ENCODE measurements at places on chromosomes 7 and 10.

DNA sequence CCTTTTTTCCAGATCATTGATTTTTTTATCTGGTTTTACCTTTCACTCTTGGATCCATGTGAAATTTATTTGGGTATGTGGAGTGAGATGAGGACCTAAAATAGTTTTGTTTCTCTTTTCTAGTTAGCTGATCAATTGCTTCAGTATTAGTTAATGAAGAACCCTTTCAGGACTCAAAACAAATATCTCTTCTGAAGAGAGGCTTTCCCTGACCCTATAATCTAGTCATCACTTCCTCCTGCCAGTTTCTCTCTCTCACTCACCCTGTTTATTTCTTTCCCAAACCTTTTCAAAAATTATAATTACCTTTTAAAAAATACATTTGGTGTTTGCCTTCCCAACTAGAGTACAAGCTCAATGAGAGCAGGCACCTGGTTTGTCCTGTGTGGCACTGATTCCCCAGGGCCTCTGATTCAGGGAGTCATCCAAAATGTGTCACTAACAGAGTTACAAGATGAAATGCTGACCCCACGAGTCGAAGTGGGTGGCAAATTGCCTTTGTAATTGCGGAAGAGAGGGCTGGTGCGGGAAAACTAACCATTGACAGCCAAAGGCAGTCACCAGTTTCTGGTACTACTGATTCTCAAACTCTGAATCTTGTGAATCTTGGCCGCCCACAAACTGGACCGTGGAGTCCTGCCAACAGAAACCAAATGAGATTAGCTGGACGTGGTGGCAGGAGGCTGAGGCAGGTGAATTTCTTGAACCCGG, 2.4 kb downstream of the TMEM140 start:
- DNase-seq = no peak

DNA sequence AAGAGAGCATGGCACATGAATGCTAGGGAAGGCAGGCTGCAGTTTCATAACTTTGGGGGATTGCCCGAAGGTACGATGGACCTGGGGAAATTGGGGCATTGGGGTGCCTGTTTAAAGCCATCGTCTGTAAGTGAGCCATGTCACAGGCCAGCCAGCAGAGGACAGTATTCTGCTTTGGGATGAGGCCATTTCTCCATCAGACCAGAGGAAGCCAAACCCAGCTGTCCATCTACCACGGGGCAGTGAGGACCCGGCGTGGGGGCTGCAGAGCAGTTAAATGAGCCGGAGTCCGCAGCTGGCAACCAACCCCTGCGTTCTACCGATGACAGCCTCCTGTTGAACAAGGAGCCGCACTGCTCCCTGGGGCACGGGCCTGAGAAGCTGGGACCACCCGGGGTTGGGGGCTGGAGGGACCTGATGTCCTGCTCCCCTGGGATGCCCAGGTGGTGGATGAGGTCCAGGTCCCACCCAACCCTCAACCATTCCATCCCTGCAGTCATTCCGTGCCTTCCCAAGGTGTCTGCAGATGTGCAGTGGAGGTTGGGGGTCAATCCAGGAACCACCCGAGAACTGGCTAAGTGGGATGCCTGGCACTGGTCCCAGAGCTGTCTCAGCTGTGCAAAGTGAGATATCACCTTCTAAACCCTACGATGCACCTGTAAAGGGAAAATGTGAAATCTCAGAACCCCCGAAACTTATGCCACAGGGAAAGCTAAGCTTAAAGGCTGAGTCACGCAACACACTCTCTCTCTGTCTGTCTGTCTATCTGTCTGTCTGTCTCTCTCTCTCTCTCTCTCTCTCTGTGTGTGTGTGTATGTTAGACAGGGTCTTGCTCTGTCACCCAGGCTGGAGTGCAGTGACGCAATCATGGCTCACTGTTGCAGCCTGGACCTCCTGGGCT, 12.1 kb upstream of the RHBDD2 start:
- no peak for DNase-seq

DNA sequence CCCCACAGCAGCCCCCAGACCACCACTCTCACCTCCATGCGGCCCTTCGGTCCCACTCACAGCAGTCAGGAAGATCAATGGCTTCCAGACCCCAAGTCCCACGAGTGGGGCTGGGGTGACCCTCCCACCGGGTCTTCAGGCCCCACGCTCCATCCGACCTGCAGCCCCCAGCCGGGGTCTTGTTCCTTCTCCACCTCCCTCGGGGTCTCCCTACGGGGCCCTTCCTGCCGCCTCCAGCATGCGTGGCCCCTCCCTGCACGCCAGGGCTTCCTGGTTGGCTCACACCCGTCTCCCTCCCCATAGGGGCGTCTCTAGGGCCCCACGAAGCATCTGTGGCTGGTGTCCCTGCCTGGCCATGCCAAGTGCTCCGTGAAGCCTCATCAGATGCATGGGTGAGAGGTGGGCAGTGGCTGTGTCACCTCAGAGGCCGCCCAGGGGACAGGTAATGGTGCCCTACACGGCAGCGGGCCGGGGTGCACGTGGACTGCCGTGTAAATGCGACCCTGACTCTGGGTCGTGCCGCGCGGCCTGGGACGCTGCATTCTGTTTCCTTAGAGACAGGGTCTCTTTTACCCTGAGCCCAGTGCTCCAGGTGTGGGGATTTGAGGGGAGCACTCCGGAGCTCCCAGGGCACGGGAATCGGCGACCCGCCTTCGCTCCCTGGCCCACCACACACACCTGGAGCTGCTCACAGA, 19.9 kb downstream of the ADAP1 start:
- no peak for DNase-seq

- DNase-seq = no peak
Measured at GRCh38 chr7:27947586-27948278, 207.8 kb downstream of the TAX1BP1 start.

DNA sequence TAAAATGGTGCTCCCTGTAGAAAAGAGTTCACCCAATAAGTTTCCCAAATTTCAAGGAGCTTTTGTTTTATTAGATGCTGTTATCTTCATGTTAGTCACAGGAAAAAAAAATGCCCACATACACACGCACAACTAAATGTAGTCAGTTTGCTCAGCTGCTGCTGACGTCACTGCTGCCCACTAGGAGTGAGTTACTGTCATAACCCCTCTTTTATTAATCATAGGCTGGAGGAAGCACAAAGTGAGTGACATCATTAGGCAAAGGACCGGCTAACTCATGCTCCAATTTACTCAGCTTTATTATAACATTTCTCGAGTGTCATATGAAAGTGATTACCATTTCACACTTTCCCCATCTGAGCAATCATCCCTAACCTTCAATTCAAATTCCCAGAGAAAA, 6.7 kb upstream of the INHBA start:
- DNase-seq = no peak

GRCh38 chr10:90276894-90277475, 575.6 kb downstream of the KIF20B start:
- no peak for DNase-seq

GRCh38 chr10:83941189-83941588, 198.1 kb upstream of the GHITM start:
- no peak for DNase-seq

DNA sequence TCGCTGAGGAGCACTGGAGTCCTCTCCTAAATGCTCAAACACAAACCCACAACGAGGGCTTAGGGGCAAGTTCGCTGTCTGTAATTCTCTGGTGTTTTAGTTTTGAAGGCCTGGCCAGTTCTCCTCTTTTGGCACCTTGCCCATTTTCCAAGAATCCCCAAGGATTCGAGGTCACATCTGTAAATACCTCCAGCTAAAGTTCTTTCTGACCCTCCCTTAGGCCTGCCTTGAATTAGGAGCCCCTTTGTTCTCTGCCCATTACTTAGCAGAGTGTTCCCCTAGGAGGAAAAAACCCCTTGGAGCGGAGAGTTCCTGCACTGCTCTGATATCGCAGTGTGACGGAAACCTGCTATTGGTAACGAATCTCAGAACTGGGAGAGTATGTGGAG, 743 bp upstream of the PYROXD2 start:
- DNase-seq = no peak

DNA sequence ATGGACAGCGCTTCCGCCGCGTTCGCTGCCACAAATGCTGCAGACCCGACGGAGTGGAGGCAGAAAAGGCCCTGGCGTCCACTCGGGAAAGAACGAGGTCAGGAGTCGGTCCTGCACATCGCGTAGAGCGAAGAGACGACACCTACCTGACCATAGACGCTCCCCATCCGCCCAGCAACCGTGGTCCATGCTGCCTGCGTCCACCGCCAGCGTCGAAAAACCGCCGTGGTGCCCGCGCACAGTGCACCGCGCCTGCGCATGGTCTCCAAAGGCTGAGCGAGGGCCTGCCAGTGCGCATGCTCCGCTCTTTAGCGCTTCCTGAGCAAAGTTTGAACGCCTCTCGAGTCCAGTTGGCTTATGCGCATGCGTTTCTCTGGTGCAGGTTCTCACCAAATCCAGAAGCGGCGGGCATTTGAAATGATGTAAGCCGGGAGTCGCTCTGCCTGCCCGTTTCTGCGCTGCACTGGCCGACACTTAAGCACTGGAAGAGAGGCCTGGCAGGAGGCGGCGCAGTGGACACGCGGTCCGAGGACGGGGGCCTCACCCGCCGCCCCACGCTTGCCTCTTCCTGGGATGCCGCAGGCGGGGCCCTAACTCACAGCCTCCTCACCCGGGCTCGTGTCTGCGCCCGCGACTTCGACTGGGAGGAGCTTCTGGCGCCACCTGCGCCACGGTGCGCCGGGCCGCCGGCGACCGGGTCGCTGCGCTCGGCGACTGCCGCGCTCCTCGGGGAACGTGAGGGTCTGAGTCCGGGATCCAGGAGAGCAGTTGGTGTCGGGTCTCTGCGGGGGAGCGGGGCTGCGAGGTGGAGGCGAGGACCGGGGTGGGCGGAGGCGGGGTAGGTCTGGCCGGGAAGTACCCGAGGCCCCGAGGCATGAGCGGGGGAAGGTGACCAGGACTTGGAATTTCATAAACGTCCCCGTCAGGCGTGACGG, at the start of gene FAM24B:
TSS of gene FAM24B (minus strand) at position 243 of the 935 bp plus-strand sequence. CDS start 29,066 bp downstream, outside the sequence.
- DNase-seq = peak; percentile 92

DNA sequence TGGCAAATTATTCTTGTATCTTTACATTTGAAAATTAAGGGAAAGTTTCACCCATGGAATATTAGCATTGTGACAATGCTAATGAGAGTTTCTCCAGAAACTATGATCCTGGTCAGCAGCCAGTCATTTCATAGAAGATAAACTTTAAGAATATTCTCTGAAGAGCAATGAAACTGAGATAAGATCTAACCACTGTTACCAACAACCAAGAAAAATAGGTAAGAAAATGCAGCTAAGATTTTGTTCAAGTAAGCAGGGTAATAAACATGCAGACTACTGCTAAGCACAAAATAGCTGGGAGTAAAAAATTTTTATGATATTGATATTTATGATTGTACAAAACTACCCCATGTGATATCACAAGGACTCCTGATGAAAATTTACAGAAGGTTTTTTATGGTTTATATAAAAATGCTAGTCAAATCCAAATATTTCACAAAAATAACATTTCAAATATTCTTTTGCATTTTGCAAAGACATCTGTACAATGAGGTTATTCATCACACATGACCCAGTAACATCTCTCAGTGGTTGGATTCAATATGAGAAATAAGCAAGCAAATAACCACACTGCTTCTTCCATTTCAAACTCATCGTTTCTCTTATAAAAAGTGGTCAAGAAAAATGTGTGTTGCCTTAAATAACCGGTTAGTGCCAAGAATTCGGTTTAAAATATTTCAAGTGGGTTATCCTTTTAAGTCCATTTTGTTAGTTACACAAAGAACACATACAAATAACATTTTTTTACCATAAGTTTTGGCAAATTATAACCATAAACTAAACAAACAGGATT, 251.6 kb downstream of the DIP2C start:
- DNase-seq = no peak

DNA sequence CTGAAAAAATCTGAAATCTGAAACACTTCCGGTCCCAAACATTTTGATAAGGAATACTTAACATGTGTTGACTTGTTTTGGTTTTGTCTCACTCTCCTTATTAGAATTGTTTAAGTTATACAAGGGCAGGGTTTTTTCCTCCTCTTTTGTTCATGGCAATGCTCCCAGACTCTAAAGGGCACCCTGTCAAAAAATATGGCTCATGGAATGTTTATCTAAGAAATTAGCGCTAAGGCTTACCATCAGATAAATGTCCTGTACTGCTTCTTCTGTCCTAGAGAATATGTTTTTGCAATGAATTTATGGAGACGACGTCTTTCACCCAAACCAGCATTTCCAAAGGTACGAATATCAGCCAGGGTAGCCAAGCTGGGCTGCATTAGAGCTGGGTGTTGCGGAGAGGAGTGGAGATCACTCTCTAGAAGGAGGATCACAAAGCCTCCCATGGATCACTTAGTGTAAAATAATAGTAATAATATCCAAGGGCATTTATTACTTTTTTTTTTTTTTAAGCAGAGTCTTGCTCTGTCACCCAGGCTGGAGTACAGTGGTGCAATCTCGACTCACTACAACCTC, 46.8 kb downstream of the ERLIN1 start:
- DNase-seq = no peak

DNA sequence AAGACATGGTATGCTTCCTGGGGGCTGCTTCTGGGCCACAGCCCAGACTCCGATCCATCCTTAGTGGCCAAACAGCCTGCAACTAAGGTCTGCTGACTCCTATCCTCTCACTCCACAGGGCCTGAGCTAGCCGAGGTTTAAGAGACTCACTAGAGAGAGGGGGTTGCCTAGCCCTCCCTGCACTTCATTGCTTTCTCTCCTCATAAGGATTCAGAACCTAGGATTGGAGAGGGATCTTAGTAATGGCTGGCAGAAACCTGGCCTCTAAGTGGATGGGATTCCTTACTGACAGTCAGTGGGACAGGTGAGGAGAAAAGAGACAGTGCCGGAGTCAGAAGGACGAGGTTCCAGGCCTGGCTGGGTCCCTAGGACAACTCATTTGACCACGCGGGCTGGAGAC, 8.2 kb upstream of the DDIT4 start:
- DNase-seq = no peak

- DNase-seq = no peak
Measured at GRCh38 chr10:67912331-67912946, 28.0 kb downstream of the SIRT1 start.

- no peak for DNase-seq
Measured at GRCh38 chr10:112526139-112526538, 79.1 kb downstream of the VTI1A start.

DNA sequence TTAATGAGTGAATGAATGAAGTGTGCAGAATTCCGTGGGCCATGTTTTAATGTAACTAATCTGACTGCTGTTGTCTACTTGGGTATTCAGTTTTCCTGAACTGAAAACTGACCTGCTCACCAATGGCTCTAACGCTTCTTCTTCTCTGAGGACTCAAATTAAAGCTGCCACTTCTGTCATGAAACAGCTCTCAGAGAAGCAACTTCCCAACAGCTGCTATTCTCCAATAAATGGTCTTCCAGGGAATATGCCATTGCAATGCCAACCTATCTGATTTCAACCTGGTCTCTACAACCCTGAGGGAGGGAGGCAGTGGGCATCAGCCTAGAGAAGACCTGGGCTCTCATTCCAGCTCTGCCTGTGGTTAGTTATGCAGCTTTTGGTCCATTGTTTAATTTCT, 69.4 kb downstream of the FRMD4A start:
- no peak for DNase-seq
